ENCODE measurements at places on chromosomes 4 and X. TPM values are rescaled to one million over a fixed set of nuclear protein-coding genes. Genes with fewer than 3 reads are reported as not detected.

DNA sequence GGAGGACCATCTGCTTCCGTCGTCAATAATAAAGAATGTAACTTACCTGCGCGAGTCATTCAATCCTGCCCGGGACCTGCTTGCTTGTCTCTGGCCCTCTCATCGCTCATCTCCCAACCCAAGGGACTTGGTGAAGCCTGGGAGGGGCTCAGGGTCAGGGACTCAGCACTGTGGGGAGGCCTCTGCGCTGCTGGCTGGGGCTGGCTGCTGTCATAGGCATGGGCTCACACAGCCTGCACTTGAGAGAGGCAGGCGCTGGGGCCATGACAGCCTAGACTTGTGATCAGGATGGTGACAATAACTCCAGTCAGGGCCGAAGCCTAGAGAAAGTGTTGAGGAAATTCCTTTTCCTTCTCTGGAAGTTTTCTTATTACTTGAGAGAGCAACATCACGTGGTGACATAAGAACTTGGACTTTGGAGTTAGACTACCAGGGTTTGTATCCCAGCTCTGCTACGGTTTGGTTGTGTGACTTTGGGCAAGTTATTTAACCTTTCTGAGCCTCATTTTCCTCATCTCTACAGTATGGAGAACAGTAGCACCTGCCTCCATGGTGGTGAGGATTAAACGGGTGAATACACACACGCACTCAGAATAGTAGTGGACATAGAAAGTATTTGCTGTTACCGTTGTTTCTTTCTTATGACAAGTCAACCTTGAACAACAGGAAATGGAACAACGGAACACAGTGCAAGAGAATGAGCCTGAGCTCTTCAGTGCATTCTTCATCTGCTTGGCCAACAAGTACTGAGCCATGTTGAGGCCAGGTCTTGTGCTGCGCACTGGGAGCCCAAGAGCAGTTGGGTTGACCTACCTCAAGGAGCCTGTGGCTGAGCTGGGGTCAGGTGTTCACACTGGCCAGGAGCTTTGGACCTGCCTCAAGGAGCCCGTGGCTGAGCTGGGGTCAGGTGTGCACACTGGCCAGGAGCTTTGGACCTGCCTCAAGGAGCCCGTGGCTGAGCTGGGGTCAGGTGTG is 60.5 kb downstream of the TBC1D14 start:
- no peak for DNase-seq

DNA sequence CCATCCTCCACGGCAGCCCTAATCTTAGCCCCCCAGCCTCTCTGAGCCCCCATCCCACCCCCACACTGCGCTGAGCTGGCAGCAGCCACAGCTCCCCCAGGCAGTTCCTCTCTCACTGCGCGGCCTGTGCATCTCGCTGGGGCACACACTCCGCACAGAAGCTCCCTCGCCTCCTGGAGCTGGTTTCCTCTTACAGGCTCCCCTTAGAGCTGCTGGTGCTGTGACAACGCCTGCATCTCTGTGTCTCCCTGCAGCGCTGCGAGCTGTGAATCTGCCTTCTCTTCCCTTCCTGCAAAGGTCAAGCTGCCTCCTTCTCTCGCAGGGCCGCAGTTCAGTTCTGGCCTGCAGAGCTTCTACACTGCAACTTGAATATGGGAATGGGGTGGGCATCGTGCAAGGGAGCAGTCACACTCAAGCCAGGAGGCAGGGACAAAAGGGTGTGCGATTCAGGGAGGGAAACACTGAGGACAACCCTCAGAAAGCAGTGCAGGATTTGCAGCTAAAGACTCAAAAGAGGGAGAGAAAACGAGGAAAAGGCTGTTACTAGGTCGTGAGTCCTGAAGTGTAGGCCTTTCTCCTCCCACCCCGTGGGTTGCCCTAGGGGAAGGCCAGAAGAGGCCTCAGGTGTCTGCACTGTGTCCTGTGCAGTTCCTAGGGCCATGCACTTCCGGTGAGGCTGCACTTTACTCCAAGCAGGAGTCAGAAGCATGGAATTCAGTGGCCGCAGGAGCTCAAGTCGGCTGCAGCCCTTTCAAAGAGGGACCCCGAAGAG is 87.0 kb downstream of the BCOR start:
- no peak for DNase-seq

DUSP21 gene
- not detected for total RNA-seq

- no peak for DNase-seq
Observed at GRCh38 chrX:71935476-71935875, 24.8 kb downstream of the NHSL2 start.

GABRG1 gene
- total RNA-seq: not detected

- no peak for DNase-seq
Observed at GRCh38 chrX:118228041-118228440, 111.4 kb upstream of the KLHL13 start.
